Progenitor cell of endocrine pancreas (in vitro differentiated cells): ENCODE measurements at places on chromosomes 7 and 10. TPM values are rescaled to one million over a fixed set of nuclear protein-coding genes. Genes with fewer than 3 reads are reported as not detected.

Gene CYP2W1
- 1.2 and 1.6 TPM in 2 replicates for total RNA-seq

Gene PDCD11
- 56.1 and 58.1 TPM in 2 replicates for total RNA-seq

DNA sequence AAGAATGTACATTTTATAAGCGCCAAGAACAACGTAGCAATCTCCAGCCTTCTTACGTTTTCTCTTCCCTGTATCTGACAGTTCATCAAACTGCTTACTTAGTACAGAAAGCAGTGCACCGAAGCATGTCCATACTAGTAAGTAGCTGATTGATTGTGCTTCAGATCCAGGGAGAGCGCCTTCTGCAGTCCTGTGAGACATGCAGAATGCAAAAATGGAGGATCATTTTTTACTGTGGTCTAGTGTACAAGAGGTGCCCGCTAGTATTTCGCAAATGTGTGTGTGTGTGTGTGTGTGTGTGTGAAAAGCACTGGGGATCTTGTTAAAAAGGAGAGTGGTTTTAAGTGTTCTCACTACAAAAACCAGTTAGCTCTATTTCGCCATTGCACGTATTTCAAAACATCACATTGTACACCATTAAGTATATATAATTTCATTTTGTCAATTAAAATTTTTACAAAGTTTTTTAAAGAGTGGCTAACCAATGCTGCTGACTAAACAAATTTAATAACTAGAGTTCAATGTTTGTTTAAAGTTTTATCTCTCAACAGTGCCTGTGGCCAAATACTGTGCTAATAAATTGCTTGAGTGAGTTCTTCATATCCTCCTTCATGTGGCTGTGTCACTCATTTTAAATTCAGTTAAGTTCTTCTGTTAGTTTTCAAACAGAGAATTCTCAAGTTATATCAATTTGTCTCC, 99.6 kb downstream of the ZMYND11 start:
- no peak for DNase-seq

DNA sequence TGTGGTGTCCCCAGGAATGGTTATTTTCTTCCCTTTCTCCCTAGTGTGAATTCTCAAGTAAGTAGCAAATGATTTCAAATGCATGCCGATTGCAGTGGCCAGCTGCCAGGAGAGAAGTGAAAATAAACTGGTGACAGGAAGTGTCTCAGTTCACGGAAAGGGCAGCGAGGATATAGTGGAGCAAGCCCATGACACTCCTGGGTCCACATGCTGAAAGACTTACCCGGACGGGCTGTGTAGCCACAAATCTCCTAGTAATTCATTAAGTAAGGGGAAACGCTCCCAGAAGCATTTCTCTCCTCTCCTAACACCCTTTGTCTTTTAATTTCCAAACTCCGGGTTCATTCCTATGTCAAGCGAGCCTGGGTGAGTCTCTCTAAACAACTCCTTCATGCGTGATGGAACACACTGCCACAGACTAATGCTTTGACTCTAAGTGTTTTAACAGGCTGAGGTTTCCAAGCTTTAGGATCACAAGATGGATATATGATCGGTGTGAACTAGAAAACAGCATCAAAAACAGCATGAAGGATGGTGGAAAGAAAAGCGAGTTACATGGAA, 125.6 kb downstream of the CYP26A1 start:
- DNase-seq = no peak

GRCh38 chr10:88114368-88114767, 250.9 kb downstream of the PTEN start:
- DNase-seq = no peak

Gene ZNF853
- 13.7 and 14.3 TPM in 2 replicates for total RNA-seq

Gene HOXA13
- not detected in 2 replicates for total RNA-seq

Gene SKAP2
- total RNA-seq = 42.8 and 46.4 TPM in 2 replicates

- no peak for DNase-seq
Observed at GRCh38 chr7:6167004-6167551, 105.3 kb downstream of the CYTH3 start.

DNA sequence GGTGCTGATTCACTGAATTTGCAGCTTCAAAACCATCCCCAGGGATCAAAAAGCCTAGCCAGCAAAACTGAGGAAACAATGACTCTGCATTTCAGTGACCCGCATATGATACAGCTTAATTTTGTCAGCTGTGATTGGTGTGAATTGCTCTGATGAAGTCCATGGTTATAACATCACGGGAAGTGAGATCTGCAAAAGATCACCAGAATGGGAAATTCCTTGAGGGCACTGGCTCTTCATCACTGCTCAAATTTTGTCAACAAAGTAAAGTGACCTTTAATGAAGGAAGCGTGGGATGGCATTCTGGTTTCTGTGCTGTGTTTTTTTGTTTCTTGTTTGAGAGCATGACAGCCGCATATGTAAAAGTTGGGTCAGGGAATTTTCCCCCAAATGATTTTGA, 745.9 kb downstream of the GATA3 start:
- no peak for DNase-seq

DNA sequence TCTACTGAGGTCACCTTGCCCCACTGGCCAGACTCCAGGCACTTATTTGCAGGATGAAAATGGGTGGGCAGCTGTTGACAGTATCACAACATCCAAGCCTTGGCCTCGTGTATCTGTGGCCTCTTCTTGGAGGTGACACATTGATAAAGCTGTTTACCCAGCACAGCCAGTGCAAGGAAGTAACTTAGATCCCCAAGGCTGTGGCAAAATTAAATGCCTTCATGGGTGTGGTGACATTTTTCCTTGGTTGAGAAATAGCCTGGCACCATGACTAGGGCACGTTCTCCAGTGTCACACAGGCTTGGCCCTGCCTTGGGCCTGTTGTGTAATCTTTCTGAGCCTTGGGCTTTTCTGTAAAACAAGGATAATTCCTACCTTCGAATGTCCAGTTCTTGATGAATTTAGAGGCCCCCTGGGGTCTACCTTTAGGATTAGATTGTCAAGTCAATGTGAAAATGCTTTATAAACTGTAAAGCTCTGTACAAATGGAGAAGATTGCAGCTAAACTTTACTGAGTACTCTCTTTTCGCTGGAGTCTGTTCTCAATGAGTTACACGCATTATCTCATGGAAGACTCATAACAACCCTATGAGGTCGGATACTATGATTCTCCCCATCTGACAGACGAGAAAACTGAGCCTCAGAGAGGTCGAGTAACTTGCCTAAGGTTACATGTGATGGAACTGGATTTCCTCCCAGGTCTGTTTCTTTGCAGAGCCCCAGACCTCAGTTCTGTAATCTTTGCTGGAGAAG, 46.7 kb upstream of the LOXL4 start:
- no peak for DNase-seq

- DNase-seq = no peak
Observed at GRCh38 chr10:95832216-95833041, 75.3 kb upstream of the CC2D2B start.

DNA sequence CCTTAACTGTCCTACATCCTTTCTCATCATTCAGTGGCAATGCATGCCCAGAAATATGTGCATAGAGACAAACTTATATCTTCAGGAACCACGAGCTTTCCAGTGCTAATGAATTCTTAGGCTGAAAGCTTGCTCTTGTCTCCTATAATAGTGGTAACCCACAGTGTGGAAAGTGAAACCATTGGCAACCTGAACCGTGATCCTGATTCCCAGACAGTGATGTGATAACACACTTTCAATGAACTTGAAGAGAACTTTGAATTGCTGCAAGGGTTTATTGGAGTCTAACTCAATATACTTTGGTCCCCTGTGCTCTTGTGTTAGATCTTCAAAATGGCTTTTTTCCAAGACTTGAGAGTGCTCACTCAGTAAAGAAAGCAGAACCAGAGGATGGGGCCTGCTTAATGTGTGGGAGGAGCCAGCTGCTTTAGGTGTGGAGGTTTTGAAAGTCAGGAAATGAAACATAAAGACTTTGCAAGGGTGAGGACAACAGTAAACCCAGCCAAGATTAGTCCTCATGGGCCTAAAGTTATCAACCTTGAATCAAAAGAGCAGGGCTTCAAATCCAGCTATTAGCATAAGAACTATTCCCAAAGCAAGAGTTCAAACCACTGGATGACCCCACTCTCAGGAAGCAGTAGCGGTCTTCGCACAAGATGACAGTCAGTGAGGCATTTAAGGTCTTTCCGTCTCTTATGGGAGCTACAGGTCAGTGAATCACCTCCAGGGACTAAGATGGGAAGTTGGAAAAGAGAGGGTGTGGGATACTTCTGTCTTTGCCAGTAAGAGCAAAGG, 332.4 kb upstream of the NRP1 start:
- DNase-seq = no peak

DNA sequence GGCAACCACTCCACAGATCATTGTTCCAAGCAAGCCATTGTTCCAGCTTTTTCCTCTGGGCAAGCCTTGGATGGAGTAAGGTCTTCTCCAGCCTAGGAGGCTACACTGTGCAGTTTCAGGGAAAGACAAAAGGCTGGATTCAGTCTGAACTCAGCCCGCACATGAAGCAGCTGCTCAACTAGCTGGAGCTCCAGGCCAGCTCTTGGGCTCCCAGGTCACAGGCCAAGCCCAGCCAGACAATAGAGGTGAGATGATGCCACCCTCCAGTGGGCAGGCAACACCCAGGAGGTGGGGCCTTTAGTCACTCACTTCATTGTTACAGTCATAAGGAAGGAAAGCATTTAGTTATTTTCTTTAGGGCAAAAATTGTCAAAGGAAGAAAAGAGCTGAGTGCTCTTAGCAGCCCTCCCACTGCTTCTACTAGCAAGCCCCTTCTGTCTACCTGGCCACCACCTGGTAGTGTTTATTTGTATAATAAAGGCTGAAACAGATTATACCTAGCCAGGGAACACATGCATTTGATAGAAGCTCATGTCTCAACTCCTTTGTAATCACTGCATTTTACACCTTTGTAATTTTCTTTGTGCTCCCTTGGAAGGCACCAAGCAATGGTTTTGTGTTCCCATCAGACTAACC, 253.4 kb downstream of the WDR11 start:
- no peak for DNase-seq

DNA sequence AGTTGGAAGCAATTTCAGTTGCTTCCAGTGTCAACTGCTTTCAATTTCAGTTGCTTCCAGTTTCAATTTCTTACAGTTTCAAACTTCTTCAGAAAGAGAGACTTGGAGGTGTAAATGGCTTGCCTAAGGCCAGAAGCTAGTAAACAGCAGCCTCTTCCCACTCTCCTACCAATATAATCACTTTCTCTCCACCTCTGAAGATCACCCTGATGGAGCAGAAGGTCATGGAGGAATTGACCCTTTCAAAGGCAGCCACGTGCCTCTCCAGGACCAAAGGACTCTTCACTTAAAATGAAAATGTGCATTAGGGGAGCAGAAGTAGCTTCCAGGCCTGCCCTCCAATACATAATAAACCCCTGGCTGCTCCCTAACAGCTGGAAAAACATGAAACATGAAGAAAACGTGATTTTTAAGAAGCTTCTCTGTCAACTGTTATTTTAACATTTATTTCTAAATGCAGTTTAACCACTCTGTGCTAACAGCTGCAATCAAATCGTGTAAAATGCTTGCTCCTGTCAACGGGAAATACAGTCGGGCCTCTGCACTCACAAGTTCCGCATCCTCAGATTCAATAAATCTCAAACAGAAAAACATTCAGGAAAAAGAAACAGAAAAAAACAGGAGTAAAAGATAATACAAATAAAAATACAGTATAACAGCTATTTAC, 1020.6 kb downstream of the XPNPEP1 start:
- no peak for DNase-seq

Gene EBLN1
- not detected in 2 replicates for total RNA-seq

DNA sequence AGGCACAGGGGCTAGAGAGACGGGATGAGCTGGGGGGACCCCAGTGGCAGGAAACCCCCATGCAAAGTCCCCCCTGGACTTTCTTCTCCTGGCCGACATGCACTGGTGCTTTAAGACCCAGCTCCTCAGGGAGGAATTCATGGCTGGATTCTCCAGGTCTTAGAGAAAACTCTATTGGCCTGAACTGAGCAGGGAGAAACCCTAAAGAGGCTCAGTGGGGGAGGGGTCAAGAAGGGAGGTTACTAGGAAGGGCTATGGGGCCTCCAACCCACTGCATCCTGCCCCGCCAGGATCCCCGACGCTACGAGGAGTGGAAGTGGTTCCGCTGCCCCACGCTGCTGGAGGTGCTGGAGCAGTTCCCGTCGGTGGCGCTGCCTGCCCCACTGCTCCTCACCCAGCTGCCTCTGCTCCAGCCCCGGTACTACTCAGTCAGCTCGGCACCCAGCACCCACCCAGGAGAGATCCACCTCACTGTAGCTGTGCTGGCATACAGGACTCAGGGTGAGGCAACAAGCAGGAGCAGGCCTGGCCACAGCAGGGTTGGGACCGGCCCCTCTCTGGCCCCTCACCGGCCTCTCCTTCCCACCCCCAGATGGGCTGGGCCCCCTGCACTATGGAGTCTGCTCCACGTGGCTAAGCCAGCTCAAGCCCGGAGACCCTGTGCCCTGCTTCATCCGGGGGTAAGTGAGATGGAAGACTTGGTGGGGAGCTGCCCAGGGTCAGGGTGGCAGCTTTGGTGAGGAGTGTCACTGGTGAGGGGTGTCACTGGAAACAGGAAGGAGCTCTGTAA, 13.8 kb downstream of the ATG9B start:
- no peak for DNase-seq

Gene RELN
- total RNA-seq = 5.4 and 6.9 TPM in 2 replicates
